ENCODE measurements at places on chromosomes 11 and 22.

- DNase-seq, result no peak
Observed at GRCh38 chr11:87301785-87302540, 264.2 kb downstream of the TMEM135 start.

- no peak for DNase-seq
Observed at GRCh38 chr11:64019106-64020037, 16.4 kb upstream of the FLRT1 start.

GRCh38 chr22:29842740-29843139, 4.7 kb upstream of the ASCC2 start:
- DNase-seq, result no peak

DNA sequence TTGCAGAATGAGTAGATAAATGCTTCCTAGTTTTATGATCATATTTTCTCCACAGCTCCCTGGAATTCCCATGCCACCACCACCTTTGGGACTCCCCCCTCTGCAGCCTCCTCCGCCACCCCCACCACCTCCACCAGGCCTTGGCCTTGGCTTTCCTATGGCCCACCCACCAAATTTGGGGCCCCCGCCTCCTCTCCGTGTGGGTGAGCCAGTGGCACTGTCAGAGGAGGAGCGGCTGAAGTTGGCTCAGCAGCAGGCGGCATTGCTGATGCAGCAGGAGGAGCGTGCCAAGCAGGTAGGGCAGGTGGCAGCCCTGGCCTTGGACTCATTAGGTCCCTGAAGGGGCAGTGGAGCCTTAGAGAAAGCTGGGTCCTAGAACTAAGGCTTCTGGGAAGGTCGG, 2.9 kb downstream of the SF3B2 start:
- no peak for DNase-seq

DNA sequence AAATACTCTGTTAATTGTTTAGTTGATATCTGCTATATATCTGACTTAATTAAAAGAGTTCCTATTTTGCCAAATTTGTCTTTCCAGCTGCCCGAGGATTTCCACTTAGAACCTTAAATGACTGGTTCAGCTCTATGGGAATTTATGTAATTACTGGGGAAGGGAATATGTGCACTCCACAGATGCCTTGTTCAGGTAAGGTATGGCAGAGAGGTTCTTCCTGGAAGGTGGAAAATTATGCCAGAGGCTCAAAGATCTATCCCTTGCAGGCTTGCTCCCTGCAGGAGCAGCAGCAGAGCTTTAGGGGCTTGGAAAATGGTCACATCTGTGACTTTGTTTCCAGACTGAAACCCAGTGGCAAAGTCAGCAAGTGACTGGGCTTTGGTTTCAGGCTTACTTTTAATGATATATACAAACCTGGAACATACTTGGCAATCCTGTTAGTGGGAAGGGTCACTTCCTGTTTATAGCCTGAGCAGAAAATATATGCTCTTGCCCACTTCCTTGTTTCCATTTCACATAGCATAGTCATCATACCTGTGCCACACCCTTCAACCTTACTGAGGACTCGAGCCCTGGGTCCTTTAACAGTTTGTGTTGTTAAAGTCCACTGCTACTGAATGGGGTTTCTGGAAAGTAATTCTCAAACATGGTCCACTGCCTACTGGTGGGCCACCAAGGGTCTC, 23.7 kb downstream of the WBP2NL start:
- DNase-seq, result no peak

- peak; percentile 66 for DNase-seq
Observed at GRCh38 chr11:68212421-68213134, 518 bp downstream of the KMT5B start.

GRCh38 chr11:57513911-57514537, 1.5 kb downstream of the SLC43A1 start:
- peak; percentile 31 for DNase-seq

DNA sequence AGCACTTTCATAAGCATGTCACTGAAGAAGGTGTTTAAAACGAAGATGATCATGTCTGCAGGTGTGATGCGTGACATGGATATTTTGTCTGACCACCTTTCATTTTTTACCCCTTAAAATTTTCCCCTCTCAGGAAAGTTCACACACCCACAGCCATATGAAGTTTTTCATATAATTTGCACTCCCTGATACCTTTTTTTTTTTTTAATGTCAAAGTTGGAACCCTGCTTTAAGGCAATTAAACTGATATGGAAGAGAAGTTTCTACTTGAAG, 104.6 kb downstream of the ATXN10 start:
- no peak for DNase-seq

DNA sequence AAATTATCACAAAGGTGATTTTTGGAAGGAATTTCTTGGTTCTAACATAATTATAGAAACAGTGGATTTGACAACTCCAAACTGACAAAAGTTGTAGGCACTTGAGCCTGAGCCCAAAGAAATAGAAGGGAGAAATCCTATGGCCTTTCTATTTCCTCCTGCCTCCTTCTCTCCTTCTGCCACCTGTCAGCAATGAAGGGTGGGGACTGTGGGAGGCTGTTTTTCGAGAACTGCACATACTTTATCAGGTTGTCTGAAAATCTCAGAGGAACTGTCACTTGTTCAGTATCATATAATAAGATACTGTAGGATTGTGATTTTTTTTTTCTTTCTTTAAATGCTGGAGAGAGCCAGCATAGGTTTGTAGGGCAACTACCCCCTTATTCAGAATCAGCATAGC, 187.9 kb upstream of the SESN3 start:
- no peak for DNase-seq

- DNase-seq, result no peak
Observed at GRCh38 chr11:473415-473814, 23.3 kb downstream of the PTDSS2 start.

- no peak for DNase-seq
Observed at GRCh38 chr22:17944256-17944655, 80.1 kb downstream of the MICAL3 start.

DNA sequence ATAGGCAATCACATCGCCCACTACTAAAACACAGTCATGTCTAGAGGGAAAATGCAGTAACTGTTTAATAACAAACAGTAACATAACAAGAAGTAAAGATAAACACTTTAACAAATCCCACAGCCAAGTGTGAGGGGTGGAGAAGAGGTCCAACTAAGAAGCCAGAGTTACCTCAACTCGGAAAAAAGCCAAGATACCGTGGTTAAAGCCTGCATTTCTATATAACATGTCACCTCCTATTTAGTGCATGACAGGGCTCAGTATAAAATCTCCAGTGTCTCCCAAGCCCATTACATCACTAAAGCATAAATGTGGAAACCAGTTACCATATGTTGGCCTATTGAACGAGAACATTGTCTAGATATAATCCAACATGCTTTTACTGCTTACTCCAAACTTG, 281.7 kb downstream of the LRRC4C start:
- DNase-seq, result no peak

All from NCI-H510A treated with DMSO at 0.1 percent for 48 hours (cell line).